Omental fat pad (tissue), 4 donors: ENCODE measurements at places on chromosomes 5 and 9.

- no peak for DNase-seq
These were observed 15.1 kb upstream of the IGFBPL1 start for GRCh38 chr9:38439291-38439915.

- DNase-seq: no peak
These were observed 215.3 kb downstream of the NFIB start for GRCh38 chr9:14098486-14099180.

GRCh38 chr5:36950586-36951457 lies 74.3 kb downstream of the NIPBL start:
- no peak for DNase-seq

GRCh38 chr5:9381464-9381863 lies 164.4 kb downstream of the SEMA5A start:
- no peak for DNase-seq

DNA sequence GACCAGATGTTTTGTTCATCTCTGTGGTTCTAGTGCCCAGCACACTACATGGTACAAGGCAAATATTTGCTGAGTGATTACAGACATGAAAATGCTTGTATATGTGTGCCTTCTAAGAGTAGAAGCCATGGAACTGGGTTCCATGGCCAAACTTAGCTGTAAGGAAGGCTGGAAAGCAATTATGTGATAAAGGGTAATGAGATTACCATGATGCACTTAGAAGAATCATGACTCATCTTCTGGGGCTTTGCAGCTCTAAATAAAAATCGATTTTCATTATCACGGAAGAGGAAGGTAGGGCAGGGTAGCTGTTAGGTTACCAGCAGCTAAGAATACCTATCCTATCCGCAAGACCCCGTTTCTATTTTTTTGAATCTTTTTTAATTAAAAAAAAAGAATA lies 28.0 kb downstream of the RFK start:
- no peak for DNase-seq

DNA sequence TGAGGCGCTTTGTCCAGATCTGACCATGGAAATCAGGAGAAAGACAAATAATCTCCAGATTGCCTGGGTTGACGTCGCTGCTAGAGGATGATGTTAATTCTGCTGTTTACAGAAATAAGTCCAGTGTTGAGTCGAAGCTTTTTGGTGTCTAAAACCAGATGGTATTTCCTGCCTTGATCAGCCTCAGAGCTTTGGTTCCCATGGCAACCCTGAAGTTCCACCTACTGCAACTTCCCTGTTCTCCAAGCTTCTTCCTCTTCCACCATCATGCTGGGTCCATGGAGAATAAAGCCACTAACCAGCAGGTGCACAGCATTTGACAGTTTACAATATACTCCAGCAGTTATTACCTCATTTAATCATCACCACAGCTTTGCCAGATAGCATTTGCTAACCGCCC lies 18.0 kb upstream of the GABBR2 start:
- no peak for DNase-seq

- DNase-seq: no peak
These were observed 59.0 kb upstream of the BARX1 start for GRCh38 chr9:94014066-94014654.

DNA sequence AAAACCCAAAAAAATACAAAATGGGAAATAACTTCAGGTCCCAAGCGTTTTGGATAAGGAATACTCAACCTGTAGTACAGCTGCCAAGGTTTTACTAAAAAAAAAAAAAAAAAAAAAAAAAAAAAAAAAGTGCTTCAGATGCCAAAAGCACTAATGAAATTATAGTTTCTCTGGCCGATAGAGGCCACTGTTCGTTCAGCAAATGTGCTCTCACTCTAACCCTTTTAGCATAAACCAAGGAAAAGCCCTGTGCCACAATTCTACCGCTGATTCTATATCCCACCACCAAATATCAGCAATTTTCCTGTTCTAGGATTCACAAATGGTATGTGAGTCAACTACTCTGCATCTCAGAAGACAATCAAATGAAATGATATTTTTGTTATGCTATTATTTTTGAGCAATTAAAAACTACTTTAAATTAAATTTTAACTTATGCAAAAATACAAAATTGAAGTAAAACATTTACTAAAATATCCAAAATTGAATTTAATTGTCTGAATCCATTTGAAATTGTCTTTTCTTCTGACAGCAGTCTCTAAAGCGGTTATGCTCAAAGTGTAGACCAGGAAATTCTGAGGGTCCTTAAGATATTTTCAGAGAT lies 79.8 kb downstream of the RICTOR start:
- no peak for DNase-seq

- no peak for DNase-seq
These were observed 82.3 kb upstream of the EPB41L4B start for GRCh38 chr9:109403116-109403515.

DNA sequence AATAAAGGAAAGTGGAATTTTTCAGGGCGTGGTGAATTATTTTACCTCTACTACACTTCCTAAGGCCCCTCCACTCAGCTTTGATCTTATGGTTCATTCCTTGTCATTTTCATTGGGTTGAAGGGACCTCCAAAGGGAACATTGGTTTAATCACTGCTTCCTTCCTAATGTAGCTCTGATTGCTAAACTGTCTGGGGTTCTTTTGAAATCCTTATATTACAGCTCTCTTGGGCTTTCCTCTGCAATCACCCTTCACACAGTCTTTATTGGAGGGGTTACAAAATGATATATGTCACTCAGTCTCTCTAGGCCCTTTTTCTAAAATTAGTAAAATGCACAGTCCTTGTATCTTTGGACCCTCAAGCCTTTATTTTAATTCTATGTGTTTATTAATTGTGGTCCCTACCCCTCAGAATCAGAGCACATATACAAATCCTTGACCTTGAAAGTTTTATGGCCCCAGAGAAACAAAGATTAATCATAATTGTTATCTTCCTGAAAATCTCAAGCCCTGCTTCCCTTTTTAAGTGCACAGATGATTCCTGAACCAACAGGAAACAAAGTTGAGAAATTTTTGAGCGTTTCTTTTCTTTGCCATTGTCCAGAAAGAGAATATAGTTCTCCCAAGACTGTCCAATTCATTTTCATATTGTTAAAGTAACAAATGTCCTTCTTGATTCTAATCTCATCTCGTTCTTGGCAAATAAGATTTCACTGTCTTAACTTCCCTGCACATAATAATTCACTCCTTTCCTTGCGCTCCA lies 330.0 kb downstream of the ARRDC3 start:
- no peak for DNase-seq

DNA sequence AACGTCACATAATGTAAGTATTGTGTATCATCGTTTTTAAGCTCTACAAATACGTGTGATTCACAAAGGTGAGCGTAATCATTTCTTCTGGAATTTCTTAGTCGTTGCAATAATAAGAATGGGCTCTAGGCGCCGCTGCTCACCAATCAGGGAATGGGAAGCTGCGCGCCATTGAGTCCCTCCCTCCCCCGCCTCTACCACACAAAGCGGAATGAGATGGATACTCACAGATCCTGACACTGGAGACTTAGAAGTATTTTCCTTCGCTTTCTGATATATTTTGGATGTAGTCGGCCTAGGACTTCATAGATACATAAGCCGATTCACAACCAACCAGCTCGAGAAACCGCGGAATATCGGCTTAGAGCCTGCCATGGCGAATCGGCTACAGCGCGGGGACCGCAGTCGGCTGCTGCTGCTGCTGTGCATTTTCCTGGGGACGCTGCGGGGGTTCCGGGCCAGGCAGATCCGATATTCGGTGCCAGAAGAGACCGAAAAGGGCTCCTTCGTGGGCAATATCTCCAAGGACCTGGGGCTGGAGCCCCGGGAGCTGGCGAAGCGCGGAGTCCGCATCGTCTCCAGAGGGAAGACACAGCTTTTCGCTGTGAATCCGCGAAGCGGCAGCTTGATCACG lies at the start of gene PCDHGA11:
Gene PCDHGA11, plus strand, starts transcription at position 197 of the 634 bp plus-strand sequence. Its CDS starts 177 bp downstream, at position 374.
- no peak for DNase-seq

DNA sequence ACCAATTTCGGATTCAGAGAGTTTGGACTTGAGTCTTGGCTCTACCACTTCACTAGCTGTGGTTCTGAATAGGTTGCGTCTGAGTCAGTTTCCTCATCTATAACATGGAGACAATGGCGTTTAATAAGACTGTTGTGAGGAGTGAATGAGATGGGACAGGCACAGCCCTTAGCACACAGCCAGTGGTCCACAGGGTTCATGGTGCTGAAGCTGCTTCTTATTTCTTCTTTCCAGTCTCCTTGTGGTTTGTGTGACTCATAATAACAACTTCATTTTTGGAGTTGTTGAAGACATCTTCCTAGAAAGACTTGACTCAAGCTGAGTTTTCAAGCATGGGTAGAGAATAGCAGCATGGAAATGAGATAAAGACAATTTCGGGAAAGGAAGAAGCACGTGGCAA lies 172.6 kb upstream of the PPP2R2B start:
- no peak for DNase-seq

- DNase-seq: no peak
These were observed 175.6 kb upstream of the TLE4 start for GRCh38 chr9:79396168-79396567.

GRCh38 chr9:123716339-123716945 lies 213.5 kb downstream of the DENND1A start:
- no peak for DNase-seq

GRCh38 chr5:36885566-36886485 lies 9.3 kb downstream of the NIPBL start:
- no peak for DNase-seq

- no peak for DNase-seq
These were observed 106.6 kb upstream of the TLE4 start for GRCh38 chr9:79465156-79465555.

GRCh38 chr5:137923856-137924255 lies 34.6 kb downstream of the PKD2L2 start:
- no peak for DNase-seq

DNA sequence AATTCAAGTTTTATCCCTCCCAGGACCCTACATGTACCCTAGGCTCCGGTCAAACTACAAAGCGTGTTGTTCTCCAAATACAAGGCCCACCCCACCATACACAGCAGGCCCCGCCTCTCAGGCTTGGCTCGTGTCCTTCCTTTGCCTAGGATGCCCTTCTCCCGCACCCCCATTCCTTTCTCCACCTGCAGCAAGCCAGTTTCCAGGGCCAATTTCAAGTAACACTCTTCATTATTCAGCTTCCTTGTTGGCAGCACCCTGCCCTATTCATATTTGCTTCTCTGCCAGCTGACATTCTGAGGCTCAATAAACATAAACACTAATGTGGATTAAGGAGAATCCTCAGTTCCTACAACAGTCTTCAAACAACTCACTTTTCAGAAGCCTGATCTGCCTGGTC lies 31.7 kb downstream of the EPB41L4B start:
- no peak for DNase-seq

- DNase-seq: no peak
These were observed 66.7 kb upstream of the ADRA1B start for GRCh38 chr5:159849437-159850083.

GRCh38 chr5:124036786-124037185 lies 524.8 kb downstream of the CSNK1G3 start:
- DNase-seq: no peak

DNA sequence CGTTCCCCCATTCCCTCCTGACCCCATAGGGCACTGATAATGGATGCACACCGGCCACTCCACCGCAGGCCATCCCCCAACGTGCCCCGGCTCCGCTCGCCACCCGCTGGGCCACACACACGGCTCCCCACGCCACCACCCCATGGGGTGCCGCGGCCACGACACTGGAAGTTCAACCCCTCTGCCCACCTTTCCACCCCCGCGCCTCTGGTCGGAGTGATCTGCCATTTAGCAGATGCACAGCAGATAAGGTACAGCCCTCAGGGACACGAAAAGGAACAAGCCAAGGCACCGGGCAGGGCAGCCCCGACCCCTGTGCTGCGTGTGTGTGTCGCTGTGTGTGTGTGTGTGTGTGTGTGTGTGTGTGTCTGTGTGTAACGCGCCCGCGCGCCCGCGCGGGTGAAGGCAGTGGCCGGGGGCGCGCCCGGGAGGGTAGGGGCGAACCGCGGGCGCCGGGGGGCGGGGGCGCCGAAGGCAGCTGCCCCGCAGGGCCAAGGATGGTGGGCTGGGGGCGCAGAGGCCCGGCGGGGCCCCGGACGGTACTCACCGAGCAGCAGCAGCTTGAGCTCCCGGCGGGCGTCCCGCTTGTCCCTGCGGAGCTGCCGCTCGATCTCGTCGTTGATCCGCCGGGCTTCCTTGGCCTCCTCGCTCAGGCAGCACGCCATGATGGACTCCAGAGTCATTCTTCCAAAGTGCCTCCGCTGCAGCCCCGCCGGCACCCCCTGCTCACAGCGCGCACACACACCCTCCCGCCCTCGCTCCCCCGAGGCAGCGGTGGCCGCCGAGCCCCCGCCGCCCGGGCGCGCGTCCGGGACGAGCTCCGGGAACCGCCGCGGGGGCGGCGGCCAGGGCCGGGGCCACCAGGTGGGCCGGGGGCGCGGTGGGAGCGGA lies 813 bp downstream of the GNAQ start:
- no peak for DNase-seq

- no peak for DNase-seq
These were observed 13.0 kb upstream of the DPM2 start for GRCh38 chr9:127950513-127951289.

DNA sequence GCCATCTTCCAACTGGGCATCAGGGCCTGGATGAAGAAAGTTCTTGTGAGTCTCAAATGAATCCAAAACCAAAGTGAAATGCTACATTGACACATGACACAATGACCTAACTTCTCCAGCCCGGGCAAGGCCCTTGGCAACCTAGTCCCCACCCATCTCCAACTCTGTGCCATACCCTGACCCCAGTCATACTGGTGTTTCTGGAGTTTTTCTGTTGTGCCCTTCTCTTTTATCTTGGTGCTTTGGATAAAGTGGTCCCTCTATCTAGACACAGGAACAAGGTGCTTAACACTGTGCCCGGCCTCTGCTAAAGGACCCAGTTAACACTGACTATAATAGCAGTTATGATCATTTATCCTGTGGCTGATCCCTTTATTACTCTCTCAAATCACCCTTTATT lies 149.8 kb downstream of the GRIA1 start:
- DNase-seq: no peak

DNA sequence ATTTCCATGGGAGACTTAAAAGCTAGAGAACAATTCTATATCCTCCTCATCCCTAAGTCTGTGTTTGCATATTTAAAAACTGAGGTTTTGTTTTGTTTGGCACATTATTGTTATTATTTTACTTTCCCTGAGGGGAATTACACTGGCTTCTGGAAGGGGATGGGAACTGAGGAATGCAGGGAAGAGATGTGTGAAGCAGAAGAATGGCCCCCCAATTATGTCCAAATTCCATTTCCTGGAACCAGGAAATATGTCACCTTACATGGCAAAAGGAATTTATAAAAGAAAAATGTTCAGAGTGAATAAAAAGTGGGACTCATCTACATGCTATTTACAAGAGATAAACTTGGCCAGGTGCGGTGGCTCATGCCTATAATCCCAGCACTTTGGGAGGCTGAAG lies 129.8 kb downstream of the MARCHF11 start:
- DNase-seq: no peak

DNA sequence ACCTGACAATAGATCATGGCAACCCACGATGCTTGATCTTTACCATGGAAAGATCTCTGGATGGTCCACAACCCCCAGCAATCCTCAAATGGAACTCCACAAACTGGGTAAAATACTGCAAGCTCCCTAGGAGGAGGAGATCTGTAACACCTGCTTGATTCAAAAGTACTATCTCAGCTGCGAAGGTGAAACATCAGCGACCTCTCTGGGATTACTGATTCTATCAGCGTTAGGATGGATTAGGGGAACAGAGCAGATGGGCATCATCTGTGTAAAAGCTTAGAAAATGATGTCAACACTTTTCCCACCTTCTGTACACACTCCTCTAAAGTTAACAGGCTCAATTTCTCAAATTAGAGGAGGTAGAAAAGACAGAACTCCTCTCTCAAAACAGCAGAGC lies 31.5 kb upstream of the TRPC7 start:
- DNase-seq: no peak

- no peak for DNase-seq
These were observed 26.2 kb upstream of the MSX2 start for GRCh38 chr5:174698156-174698555.

GRCh38 chr5:125655156-125655555 lies 768.1 kb upstream of the GRAMD2B start:
- DNase-seq: no peak
